ENCODE measurements at places on chromosomes 5 and 9. TPM values are rescaled to one million over a fixed set of nuclear protein-coding genes. Genes with fewer than 3 reads are reported as not detected.

Gene DNAI1
- 2.4 TPM for polyA plus RNA-seq

Gene COL27A1
- 13.6 TPM for polyA plus RNA-seq

Gene PCDHGB4
- 1.0 TPM for polyA plus RNA-seq

Gene SEMA4D
- polyA plus RNA-seq: 18.9 TPM

Gene SPATA31D1
- not detected for polyA plus RNA-seq

Gene SYNPO
- 46.3 TPM for polyA plus RNA-seq

Gene FAM151B
- polyA plus RNA-seq: 1.8 TPM

Gene TOR4A
- 4.9 TPM for polyA plus RNA-seq

Gene PROB1
- 1.5 TPM for polyA plus RNA-seq

Gene GM2A
- polyA plus RNA-seq: 13.7 TPM

Gene CNTLN
- polyA plus RNA-seq: 2.0 TPM

Gene TAF11L5
- not detected for polyA plus RNA-seq

All from kidney (tissue), 22 donors.